ENCODE measurements at places on chromosomes 11 and 22.

- peak; percentile 21 for DNase-seq
Measured at GRCh38 chr11:19316434-19316833, 75.7 kb upstream of the E2F8 start.

- DNase-seq = no peak
Measured at GRCh38 chr11:86741839-86742805, 58.2 kb upstream of the PRSS23 start.

- no peak for DNase-seq
Measured at GRCh38 chr22:43706151-43706550, 106.0 kb downstream of the EFCAB6 start.

GRCh38 chr11:122004446-122004845 lies 111.6 kb downstream of the BLID start:
- DNase-seq = no peak

- no peak for DNase-seq
Measured at GRCh38 chr22:40857309-40857855, 434 bp downstream of the XPNPEP3 start.

DNA sequence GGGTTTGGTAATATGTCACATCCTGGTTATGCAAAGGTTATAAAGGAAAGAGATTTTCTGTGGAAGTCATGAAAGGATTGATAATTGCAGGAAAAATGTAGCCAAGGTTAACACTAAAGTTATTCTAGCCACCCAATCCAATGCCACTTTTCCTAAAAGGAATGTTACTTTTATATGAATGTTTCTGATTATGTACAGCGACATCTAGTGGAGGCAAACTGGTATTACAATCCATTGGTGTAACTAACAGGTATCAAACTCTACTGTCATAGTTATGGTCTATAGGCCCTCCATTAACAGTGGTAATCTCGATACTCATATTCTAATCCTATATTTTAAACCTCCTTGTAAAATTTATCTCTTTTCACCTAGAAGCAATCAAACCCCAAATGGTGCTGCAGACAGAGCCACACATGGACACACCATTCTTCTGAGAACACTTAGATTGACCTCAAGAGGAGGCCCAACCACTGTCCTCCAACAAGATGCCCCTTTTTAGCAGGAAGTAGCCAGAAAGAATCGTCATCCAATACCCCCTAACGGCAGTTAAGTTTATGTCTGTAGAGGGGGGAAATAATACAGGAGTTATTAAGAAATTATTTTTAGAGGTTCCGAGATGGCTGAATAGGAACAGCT lies 74.9 kb upstream of the RAG2 start:
- no peak for DNase-seq

DNA sequence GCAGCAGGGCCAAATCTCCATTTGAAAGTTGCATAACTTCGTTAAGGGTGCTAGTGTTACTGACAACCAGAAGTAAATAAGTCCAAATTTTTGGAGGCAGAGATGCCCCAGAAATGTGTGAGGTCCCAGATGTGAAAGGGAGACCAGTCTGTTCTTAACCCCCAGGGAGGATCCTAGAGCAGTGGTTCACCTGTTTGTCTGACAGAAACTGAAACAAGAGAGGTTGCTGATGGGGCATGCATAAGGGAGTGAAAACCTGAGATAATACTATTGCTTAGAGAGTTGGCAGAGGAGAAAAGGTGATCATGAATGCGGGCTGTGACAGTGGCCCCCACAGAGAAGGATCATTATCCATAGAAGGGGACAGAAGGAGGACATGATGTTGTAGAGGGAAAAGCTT lies 3.8 kb downstream of the CBLIF start:
- no peak for DNase-seq

- no peak for DNase-seq
Measured at GRCh38 chr11:93840981-93841380, 9.4 kb downstream of the VSTM5 start.

DNA sequence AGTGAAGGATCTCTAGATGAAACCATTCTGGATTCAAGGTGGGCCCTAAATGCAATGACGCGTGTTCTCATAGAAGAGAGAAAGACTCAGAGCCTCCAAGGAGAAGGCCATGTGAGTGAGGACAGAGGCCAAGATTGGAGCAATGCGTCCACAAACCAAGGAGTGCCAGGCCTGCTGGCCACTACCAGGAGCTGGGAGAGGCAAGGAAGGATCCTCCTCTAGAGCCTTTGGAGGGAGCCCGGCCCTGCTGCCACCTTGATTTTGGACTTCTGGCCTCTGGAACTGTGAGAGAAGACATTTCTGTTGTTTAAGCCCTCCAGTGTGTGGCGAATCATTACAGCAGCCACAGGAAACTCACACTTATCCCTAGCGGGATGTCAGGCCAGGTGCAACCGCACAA lies 52.7 kb upstream of the SHANK2 start:
- DNase-seq = no peak

- DNase-seq = no peak
Measured at GRCh38 chr11:41146326-41146725, 313.1 kb downstream of the LRRC4C start.

DNA sequence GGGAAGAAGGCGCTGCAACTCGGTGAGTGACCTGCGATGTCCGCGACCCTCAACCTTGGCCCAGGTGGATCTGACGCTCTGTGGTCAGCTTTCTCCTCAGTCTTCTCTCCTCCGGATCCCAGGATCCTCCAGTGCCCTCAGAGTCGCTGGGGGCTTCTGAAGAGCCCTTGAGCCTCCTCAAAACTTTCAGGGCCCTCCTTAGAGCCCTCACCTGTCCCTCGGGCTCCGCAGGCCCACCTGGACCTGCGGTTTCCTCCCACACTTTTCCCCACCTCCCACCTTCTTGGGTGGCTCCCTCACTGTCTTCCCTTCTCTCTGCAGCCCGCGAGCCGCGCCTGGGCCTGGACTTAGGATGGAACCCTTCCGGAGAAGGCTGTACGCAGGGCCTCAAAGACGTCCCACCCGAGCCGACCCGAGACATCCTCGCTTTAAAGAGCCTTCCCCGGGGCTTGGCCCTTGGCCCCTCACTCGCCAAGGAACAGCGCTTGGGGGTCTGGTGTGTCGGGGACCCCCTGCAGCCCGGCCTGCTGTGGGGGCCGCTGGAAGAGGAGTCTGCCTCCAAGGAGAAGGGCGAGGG lies 335 bp downstream of the ZNF408 start:
- no peak for DNase-seq

DNA sequence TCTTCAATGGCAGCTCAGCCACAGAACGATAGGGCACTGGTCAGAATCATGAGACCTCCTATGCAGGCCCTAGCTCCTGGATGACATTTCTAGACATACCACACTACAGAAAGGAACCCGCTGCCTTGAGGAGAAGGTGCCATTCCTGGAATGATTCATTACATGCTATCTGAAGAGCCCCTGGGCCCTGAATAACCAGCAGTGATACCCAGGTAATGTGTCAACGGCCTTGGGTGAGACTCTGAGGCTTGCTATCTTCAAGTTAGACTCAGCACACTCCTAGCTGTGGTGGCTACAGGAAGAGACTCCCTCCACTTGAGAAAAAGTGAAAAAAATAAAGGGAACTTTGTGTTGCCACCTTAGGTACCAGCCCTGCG lies 161.2 kb upstream of the GRIA4 start:
- DNase-seq = no peak

DNA sequence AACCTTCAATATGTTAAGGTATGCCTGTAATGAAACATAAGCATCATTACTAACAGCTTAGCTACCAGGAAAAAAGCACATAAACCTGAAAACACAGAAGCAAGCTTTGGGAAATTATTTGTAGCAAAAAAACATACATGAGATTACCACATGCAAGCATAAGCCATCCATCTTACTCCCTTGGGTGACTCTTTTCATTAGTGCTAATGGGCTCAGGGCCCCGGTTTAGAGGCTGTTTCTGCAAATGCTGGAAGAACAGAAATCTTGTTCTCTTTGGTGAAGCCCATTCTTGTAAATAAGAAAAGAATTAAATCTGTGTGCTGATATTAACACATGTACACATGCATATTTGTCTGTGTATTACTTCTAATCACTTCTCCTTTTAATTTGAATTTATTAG lies 314.3 kb downstream of the TTC28 start:
- DNase-seq = no peak

- no peak for DNase-seq
Measured at GRCh38 chr11:105673089-105673488, 63.2 kb downstream of the GRIA4 start.

GRCh38 chr11:2940147-2940920 lies 11.1 kb upstream of the PHLDA2 start:
- no peak for DNase-seq

DNA sequence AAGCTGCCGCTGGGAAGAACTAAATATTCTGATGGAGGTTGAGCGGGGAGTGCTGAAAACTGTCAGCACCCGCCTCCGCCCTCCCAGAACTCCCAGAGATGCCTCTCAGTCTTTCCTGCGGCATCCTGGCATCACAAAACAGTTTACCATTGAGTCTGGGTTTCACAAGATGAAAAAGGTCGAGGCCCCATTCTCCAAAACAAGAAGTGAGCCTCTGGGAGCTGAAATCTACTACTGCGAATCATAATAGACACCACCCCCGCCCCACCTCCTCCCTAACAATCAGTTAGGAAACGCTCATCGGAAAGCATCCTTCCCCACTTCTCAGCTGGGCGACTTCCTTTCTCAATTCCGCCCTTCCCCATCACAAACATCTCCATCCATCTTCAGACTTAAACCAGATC lies 1.0 kb downstream of the SUN2 start:
- DNase-seq = no peak

- no peak for DNase-seq
Measured at GRCh38 chr11:69364921-69365320, 71.0 kb downstream of the MYEOV start.

GRCh38 chr11:74102321-74102720 lies 68.5 kb downstream of the C2CD3 start:
- DNase-seq = no peak

GRCh38 chr11:111510311-111510710 lies 1.9 kb downstream of the BTG4 start:
- DNase-seq = no peak

DNA sequence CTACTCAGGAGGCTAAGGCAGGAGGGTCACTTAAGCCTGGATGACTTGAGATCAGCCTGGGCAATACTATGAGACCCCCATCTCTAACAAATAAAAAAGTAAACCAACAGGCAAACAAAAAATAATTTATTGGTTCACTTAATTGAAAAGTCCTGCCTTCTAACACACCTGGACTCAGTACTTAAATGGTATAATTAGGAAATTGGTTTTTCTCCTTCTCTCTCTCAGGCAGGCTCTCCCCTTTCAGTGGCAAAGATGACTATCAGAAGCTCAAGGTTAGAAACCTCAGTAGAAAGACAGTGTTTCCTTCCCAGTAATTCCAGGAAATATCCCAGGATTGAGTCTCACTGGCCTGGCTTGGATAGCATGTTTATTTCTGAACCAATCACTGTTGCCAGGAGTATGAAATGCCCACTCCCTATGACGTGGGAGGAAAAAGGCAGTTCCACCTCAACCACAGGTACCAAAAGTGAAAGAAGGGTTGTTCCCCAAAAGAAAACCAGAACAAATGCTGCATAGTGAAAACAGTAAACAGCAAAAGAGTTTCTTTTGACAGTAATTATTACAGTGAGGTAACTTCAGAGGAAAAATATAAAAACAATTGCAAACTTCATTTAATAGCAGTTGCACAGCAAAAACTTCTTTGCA lies 56.3 kb upstream of the SOX6 start:
- DNase-seq = no peak

GRCh38 chr11:73141031-73141308 lies 1.1 kb downstream of the FCHSD2 start:
- DNase-seq = no peak

- DNase-seq = no peak
Measured at GRCh38 chr11:19766810-19767209, 54.2 kb downstream of the NAV2 start.

DNA sequence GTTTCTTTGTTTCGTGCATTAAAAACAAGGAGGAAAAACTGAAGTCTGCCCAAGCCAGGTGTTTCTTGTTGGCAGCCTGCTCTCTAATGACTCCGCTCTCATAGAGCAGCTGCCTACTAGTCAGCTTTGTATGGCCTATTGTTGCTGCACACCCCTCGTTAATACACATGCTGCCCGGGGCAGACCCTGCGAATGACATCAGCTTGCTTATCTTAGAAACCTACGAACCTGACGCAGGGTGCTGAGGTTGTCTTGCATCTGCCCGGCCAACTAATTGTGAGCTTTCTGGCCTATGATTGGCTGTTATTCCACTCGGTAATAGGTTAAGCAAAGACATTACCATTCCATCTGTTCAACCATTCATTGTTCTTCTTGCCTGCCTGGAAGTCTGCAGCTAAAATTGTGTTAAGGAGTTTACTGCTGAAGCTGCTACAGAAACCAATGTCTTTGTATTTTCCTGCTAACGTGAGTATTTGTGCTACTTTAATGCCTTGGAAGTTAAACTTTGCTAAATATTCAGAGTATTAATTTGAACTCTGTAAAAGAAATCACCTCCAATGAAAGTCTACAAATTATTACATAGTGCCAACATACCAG lies 37.5 kb downstream of the ZC3H12C start:
- DNase-seq = no peak

DNA sequence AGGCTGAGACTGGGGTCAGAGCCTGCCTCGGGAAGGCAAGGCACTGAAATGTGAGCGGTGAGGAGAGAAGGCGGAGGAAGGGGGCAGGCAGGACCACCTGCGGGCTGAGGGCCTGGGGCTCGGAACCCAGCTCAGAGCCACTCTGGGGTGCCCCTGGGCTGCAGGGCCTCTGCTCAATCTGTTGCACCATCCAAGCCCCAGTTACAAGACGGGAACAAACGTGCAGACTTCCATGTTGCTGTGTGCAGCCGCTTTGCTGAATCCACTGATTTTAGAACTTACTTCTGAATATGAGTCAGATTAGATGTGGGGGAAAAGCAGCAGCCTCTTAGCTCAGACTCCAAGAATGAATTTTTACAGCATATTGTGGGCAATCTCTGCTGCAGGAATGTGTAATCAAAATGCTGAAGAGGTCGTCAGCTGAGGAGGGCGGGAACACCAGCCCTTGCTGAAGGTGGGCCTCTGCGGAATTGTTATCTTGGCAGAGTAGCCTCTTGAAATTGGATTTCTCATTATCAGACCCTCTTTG lies 21.6 kb downstream of the PARVG start:
- no peak for DNase-seq

- DNase-seq = no peak
Measured at GRCh38 chr11:31652528-31652927, 143.0 kb downstream of the ELP4 start.

DNA sequence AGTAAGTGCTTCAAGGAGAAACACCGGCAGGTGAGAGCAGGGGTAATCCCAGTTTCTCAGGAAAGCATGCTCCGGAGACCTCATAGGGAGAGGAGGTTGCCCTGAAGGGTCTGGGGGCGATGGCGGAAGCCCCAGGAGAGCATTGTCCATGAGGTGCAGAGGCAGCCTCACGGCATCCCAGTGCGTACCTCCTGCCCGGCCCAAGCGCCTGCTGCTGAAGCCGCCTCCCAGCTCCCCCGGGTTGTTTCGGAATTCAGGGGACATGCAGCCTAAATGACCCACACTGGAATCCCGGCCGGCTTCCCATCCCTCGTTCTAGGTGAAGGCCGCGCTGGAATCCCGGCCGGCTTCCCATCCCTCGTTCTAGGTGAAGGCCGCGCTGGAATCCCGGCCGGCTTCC lies 2.7 kb downstream of the ZBED4 start:
- DNase-seq = no peak

DNA sequence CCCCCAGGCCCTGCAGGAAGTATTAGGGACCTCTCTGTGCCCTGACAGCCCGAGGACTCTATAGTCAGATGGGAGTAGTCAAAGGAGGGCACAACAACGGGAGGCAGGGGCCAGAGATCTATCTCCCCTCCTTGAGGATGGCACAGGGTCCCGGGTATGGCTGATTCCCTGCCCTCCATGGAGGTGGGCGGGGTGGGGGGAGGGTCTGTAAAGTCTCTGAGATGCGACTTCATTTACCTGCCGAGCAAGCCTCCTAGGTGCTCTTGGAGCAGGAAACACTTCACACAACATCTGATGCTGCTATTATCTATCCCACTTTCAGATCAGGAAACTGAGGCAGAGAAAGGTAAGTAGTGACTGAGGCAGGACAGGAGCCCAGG lies 769 bp upstream of the CDC42EP1 start:
- DNase-seq = no peak
